ENCODE measurements at places on chromosomes 2 and 18.

DNA sequence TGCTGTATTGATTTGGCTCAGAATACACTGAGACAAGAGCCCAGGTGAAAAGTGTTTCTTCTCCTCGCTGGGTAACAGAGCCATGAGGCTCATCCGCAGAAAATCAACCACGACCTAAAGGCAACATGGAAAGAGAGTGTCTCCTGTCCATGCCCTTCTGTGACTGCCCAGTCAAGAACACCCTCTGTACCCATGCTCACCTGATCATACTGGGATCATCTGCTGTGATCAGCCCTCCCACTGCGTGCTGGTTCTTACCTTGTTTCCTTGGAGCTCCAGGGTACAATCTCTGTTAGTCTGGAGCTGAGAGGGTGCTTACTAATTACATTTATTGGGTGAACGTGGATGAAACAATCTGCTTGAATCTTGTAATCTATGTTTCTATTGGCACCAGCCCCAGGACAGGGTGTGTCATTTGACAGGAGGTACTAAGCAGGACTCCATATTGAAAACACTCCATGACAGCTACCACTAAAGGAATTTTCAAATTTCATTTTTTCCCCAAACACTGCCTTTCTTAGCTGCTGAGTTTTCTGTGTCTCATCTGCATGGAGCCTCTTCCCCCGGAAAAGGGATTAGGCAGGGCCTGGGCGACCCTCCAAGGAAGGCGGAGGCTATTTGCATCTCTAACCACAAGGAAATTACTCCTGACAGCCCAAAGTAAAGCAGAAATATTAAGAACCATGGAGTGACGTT is 39.7 kb upstream of the GRP start:
- no peak for DNase-seq

DNA sequence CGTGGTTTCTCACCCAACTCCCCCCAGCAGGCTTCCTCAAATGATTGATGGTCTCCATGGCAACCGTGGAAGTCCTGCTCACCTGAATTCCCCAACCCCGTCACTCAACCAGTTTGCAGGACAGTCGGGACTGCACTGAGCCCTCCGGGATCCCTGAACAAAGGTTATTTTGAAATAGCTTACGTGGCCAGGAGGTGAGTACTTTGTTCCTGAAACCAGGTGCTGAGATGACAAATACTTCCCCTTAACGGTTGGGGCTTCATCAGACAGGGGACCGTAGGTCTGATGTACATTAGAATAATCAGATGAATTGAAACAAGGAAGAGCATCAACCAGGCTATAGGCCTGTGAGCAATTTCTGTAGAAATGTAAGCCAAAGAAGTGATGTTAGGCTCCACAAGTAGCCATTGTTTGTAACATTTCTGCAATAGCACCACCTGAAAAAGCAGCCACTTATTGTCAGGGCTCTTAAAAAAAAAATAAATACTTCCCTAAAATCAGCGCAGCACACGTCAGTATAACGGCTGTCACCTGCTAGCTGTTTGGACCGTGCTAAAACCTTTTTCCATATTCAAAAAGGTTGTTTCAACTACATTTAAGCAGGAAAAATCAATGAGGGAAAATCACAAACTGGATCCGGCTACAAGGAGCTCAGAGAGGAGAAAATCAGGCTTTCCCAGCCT is 206.4 kb upstream of the ID2 start:
- DNase-seq = no peak

DNA sequence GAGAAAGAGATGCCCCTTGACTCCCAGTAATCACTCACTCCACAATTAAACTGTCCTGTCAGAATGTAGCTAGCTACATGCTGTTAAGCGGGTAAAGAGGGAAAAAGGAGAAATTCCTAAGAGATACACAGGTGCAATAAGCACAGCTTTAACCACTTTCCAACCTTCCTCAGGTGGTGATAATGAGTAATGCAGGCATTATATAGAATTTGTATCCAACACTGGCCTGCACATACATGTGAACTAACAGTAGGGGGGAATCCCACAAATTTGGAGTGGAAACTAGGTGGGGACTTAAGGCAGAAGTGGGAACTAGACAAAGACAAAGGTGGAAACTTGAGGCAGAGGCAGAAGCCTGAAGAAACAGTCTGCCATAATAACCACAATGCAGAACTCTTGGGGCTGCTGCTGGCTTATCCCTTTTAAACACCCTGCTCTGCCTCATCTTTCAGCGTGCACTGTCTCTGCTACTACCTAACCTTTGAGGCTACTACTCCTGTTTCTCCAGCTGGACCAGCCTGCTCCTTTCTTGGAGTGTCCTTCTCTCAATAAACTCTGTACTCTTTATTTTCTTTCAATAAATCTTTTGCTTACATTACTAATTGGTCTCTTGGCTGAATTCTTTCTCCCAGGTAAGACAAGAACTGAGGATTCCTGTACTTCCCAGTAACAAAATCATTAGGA is 259.7 kb downstream of the PDE11A start:
- no peak for DNase-seq

- DNase-seq = no peak
Observed at GRCh38 chr2:28487258-28487657, 8.6 kb upstream of the PLB1 start.

GRCh38 chr2:148255929-148256328 is 235.0 kb downstream of the MBD5 start:
- DNase-seq = no peak

DNA sequence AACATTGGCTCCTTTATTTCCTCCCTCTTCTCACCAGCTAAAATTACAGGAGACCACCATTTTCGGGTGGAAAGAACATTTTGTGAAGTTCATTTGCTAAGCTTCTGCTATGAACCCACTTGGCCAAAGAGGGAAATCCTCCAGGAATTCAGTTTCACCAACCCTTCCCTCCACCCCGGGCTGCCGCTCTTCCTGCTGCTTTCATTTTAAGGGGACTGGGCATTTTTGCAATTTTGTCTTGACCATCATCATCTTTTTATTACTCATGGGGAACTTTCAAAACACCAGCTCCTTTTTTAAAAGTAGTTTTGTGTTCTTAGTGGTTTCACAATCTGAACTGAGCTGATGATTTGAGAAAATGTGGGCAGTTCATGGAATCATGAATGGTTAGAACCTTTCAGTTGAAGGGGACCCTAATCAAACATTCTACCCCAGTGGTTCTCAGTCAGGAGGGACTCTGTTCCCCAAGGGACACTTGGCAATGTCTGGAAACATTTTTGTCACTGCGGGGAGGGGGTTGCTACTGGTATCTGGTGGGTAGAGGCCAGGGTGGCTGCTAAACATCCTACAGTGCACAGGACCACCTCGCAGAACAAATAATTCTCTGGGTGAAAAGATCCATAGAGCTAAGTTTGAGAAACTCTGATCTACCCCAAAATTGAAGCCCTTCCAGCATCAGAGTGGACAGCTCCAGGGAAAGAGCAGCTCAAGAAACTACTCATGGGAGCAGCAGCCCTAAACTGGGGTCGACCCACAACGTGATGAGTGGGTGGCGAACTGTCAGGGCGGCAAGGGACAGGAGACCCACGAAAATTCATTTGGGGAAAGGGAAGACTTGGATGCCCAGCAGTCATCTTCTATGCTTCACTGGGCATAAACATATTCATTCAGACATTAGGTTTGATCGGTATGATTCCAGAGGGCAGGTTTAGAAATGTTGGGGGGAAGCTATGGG is 92.9 kb downstream of the ACKR3 start:
- DNase-seq = no peak

GRCh38 chr18:10062302-10063300 is 148.8 kb downstream of the VAPA start:
- no peak for DNase-seq

- no peak for DNase-seq
Observed at GRCh38 chr2:22444281-22444680, 940.7 kb upstream of the KLHL29 start.

- no peak for DNase-seq
Observed at GRCh38 chr2:234107861-234108260, 57.4 kb downstream of the SPP2 start.

DNA sequence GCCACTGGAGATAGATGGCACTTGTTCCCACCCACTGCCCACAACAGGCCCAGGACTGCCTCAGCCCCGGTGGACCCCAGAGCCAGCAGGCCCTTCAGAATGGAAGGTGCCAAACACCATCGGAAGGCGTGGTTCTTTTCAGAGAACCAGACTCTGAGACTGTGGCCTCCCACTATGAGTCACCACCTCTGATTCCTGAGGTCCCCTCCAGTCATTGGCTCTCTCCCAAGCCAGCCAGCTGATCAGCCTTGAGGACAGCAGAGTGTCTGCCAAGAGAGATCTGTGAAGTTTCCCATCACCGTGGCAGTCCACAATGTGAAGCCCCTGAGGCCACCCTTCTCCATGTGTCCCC is 10.4 kb upstream of the MAP3K2 start:
- DNase-seq = no peak

DNA sequence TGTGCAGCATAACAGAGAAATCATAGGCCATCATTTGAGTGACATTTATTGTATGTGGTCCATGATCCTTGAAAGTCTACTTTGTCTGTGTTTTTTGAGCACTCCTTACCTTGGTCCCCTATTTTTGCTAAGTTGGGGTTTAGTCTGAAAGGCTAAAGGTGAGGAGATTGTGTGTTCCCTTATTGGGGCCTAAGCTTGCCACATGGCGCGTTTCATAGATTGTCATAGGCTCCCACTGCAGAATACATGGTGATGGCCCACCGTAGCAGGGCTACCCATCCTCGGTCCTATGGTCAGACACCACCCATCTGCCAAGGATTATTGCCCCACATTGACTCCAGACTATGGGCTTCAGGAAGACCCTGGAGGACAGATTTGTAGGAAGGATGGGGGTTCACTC is 117.0 kb upstream of the ZSWIM2 start:
- no peak for DNase-seq

- no peak for DNase-seq
Observed at GRCh38 chr2:100944617-100945432, 57.3 kb upstream of the RPL31 start.

DNA sequence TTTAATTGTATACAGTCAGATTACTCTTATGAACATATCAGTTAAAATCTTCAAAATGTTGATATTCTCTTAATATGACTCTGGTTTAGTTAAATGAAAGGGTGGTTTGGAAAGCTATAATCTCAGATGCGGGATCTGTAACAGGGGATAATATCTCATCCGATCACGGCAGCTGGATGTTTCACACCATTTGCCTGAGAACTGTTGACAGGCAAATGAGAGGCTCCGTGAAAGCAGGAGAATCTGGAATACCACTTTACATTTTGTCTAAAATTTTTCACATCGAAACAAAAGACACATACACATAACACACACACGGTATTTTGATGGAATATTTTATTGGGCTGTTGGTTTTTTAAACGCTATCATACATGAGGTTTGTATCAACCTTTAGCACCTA is 518.6 kb upstream of the SLC39A10 start:
- no peak for DNase-seq

DNA sequence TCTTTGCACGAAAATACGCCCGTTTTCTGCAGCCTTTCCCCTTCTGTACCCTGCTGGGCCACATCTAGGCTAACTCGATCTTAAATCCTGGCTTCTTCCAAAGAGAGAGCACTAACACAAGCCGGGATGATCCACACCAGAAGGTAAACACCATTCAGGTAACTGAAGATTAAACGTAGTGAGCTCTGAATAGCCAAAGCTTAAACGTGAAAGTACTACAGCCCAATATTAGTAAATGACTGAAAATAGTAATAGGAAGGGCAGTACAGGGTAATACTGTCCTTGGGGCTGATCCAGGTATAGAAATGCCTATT is 422 bp upstream of the MRPL53 start:
- no peak for DNase-seq

DNA sequence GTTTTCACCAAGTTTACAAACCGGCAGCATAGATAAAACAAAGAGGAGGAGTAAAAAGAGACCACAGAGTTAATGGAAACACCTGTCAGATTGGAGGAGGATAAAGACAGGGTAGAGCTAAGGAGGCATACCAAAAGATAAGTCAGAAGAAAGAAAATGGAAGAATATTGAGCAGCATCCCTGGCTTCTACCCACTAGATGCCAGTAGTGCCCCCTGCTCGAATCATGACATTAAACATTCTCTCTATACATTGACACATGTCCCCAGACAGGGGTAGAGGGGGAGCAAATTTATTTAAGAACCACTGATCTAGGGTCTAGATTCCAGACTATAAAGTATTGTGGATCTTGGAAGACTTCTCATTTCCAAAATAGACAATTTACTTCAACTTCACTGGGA is 159.8 kb upstream of the ETAA1 start:
- no peak for DNase-seq

DNA sequence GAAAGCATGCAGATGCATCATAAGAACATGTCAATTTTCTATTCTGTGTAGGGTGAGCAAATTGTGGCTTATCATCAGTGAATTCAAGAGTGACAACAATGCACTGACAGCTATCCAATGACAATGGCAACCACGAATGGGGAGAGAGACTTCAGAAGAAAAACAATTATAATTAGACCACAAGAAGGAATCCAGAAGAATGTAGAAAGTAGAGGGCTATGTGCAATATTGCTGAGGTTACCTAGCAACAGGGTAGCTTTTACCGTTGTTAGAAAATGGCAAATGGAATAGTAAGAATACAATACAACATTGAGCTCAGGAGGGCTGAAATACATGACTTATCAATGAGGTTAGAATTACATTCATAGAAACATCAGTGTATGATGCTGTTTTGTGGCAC is 71.1 kb upstream of the SESTD1 start:
- no peak for DNase-seq

DNA sequence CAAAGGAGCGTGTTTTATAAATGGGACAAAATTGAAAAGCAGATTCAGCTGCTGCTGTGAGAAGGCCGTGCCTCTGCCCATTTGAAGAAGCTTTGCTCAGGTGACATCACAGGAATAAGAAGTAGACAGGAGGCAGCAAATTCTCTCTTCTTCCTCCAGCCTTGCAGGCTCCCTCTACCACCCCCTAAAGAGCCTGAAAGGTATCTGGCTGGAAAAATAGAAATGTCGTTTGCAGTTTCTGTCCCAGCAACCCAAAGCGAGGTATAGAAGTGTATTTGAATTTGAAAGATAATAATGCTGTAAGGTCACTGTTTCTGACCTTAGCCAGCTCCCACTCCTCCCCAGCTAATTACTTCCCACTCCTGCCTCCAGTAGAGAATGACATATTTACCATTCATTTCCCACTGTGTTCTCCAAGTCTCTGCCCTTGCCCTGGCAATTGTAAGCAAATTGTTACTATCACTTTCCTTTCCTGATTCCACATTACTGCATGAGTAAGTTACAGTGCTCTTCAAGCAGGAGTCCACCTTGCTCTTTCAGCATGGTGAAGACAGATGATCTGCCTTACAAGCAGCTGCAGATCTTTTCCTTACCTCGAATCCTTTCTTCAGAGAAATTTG is 56.8 kb upstream of the RASGRP3 start:
- DNase-seq = no peak

- no peak for DNase-seq
Observed at GRCh38 chr2:211447548-211447947, 891.1 kb downstream of the CPS1 start.

GRCh38 chr2:212938144-212938793 is 213.1 kb downstream of the IKZF2 start:
- DNase-seq = no peak

GRCh38 chr2:3214065-3214464 is 163.6 kb downstream of the EIPR1 start:
- no peak for DNase-seq

All from stimulated activated CD8-positive, alpha-beta memory T cell treated with anti-CD3 and anti-CD28 coated beads, Interleukin-2, amount 100 ng/mL, for 1 hour (primary cell).